Stimulated activated CD4-positive, alpha-beta T cell treated with anti-CD3 and anti-CD28 coated beads, Interleukin-1b, Interleukin-23, amount 100 ng/mL, for 1 hour (primary cell): ENCODE measurements at places on chromosomes 11 and 22.

GRCh38 chr22:21047730-21048129 lies 2.0 kb downstream of the LRRC74B start:
- no peak for DNase-seq

- no peak for DNase-seq
Observed at GRCh38 chr11:118006153-118006534, 19.9 kb downstream of the IL10RA start.

DNA sequence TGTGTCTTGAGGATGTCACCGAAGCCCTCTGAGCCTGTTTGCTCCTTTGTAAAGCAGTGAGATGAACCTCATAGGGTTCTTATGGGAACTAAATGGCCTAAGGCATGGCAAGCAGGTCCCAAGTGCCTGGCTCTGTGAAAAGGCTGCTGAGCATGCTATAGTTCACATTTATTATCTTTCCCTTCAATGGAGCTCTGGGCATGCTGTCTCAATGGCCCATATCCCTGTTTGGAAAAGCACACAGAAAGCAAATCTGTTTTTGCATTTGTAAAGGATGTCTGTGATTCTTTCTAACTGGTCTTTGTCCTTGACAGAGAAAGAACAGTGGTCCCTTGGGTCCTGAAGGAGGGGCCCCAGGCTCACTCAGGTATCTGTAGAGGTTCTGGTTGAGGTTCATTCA lies 26.4 kb downstream of the RTCB start:
- no peak for DNase-seq

DNA sequence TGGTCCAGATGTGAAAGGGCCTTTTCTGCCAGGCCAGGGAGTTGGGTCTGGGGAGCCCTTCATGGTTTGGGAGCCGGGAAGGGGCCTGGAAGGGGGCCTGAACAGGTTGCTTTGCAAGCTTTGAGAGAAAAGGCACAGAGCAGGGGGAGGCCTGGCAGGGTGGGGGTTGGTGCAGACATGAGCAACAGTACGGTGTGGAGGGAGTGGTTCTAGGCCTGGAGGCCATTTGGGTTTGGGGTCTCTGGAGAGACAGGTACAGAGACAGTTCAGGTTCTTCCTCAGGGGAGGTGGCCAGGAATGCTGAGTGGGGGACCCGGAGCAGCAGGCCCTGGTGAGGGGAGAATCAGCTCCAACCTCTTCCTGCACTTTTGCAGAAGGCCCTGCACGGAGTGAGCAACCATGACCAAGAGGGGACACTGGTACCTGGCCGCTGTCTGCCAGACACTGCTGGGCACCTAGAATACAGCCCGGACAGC lies 1.4 kb downstream of the KDELR3 start:
- no peak for DNase-seq

GRCh38 chr11:92960886-92961285 lies 8.6 kb upstream of the MTNR1B start:
- DNase-seq: no peak

DNA sequence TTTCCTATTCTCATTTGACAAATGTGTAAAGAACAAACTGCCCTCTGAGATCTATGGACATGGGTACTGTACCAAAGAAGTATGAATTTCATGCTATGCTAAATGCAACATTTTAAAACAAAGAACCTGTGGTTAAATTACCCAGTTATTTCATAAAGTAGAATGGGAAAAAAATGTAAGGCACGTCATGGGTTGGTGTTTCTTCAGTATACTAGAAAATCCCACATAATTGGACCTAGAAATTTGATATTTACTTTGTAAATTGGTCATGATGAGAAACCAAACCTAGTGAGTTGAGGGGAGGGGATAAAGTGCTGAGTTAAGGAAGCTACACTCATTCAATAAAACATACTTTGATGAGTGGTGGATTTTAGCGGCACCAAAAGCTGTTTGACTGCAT lies 104.1 kb downstream of the ALX4 start:
- DNase-seq: no peak
